T-cell (primary cell): ENCODE measurements at places on chromosomes 13 and 19. TPM values are rescaled to one million over a fixed set of nuclear protein-coding genes. Genes with fewer than 3 reads are reported as not detected.

- no peak for DNase-seq
Measured at GRCh38 chr13:35769812-35770211, 293.3 kb upstream of the MAB21L1 start.

DNA sequence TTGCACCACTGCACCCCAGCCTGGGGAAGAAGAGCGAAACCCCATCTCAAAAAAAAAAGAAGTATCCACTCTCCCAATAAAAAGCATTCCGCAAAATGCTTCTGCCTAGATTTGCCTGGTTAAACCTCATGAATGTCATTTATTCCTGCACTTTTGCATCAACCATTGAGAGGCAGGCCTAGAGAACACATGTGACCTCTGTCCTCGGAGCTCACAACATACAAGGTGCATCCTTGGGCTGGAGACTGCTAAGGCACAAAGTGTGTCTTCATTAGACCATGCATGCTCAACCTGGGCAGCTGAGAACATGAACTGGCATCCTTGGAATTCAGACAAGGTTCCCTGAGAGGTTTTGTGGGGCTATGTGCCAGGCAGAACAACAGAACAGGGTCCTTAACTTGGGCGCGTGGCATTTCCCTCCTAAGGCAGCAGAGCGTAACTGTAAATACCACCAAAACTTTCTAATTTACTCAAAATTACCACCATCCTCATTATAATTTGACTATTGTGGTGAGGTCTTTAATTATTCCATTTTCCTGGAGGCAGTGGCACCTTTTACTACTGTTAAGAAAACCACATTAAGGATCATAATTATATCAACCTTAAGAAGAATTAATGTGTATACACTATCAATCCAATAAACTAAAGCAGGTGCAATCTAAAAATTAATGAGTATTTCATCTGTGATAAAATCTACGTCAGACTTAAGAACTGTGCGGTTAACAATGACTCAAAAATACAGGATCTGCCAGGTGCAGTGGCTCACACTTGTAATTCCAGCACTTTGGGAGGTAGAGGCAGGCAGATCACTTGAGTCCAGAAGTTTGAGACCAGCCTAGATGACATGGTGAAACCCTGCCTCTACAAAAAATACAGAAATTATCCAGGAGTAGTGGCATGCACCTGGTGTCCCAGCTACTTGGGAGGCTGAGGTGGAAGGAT, 13.8 kb downstream of the RCBTB1 start:
- no peak for DNase-seq

GRCh38 chr13:49421391-49421790, 22.5 kb downstream of the CAB39L start:
- DNase-seq, result no peak

DNA sequence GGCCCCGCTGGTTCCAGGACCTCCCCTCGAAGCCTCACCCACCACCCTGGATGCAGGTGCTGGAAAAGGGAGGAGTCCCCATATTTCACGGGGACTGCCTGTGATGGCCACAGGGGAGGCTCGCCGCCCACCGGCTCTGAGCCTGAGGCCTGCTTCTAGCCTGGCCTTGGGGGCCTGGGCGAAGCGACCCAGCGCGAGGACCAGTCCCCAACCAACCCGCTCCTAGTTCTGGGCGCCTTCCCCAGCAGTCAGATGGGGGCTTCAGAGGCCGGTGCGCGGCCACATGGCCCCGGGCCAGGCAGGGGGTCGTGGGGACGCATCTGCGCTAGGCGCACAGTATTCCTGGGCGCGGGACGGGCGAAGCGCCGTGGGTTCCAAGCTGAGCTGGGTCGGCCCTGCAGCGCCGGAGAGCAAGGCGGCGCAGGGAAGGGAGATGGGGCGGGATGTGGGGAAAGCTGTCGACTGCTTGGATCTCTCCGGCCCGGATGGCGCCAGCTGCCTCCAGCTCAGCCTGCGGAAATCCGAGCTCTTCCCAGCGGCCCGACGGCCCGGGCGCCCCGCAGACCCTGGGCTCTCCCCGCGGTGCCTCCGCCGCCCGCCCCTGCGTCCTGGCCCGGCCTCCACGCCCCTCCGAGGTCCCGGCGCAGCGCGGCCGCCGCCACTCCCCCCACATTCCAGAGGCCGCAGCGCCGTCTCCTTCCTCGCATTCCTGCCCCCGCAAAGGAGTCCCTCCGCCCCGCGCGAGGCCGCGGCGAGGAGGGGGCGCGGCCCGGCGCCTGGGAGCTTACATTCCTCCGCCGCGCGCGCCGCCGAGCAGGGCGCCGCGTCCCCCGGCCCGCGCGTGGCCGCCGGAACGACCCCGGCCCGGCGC, at the start of gene WTIP:
TSS of gene WTIP (plus strand) at position 788 of the 871 bp plus-strand sequence. CDS start 217 bp downstream, outside the sequence.
- DNase-seq, result no peak

- no peak for DNase-seq
Measured at GRCh38 chr13:36919171-36919832, 736 bp downstream of the SMAD9 start.

DNA sequence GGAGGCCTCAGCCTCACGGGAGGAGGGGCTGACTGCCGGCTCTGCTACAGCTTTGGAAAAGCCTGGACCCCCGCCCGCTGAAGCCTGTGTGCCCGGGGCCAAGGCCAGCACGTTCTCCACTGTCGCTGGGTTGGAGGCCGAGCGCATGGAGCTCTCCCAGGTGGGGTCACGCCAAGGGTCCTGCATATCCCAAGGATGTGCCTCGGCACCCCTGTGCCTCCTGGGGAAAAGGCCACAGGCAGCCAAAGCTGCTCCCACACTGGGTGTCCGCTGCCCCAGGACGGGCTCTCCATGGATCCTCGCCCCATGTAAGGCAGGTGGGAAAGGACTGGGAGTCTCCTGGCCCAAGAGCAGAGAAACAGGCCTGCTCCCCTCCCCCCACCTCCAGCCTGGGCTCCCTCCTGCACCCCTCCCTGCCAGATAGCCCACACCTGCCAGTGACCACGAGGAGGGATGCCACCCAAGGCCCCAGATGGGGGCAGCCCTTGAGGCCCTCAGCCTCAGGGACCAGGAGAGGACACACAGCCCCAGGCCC, 64.0 kb downstream of the MLLT1 start:
- DNase-seq, result no peak

DNA sequence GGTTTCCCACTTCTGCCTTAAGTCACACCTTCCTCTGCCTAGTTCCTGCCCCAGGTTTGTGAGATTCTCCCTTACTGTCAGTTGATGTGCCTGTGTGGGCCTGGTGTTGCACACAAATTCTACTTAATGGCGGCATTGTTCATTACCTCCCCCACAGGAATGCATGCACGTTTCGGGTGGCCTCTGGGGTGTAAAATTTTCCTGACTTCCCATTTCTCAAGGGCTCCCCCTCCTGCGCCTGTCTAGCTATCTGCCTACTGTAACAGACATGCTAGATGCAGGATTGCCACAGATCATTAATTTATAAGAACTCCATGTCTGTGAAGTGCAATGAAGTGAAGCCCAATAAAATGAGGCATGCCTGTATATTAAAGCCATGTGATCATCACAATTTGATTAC, 1466.3 kb downstream of the PCDH9 start:
- no peak for DNase-seq

- no peak for DNase-seq
Measured at GRCh38 chr19:3054265-3054971, 7.9 kb downstream of the TLE5 start.

DNA sequence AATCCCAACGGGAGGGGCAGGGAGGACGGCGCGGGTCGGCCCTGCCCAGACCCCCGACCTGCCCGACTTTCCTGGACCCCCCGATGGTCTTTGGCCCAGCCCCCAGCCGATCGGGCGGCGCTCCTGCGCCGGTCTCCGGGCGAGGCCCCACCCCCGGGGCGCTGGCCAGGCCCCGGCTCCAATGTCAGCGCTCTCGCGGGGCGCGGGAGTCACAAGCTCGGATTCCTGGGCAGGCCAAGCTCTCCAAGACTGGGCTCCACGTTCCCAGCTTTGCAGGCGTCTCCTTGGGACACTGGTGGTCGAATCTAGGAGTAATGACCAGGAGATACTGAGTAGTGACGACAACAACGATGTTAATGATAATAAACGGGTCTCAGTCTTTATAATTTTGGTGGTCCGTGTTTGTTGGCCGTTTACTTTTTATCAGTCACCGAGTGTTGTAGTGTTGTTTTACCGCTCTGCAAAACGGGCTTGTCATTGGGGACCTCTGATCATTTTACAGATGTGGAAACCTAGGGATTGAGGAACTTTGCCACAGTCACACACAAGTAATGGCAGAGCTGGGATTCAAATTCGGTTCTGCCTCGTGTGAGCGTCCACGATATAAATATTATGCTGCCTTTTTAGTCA, 545 bp downstream of the RAD23A start:
- DNase-seq, result no peak

DNA sequence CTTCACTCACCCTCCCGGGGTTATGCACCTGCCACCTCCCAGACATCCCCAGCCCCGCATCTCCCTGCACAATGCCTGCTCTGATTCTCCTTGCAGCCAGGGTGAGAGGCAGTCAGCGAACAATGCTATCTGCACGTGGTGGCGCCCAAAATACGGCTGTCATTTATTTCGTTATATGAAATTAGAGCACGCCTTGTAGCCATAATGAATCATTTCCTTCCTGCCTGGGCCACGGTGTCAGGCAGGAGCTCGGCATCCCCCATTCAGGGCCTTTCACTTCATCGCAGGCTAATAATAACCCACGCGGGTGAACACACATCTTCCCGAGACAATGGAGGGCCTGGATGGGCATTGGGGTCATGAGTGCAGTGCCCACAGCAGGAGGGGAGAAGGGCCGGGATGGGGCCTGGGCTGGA, 143.8 kb upstream of the ZNF507 start:
- DNase-seq, result no peak

DNA sequence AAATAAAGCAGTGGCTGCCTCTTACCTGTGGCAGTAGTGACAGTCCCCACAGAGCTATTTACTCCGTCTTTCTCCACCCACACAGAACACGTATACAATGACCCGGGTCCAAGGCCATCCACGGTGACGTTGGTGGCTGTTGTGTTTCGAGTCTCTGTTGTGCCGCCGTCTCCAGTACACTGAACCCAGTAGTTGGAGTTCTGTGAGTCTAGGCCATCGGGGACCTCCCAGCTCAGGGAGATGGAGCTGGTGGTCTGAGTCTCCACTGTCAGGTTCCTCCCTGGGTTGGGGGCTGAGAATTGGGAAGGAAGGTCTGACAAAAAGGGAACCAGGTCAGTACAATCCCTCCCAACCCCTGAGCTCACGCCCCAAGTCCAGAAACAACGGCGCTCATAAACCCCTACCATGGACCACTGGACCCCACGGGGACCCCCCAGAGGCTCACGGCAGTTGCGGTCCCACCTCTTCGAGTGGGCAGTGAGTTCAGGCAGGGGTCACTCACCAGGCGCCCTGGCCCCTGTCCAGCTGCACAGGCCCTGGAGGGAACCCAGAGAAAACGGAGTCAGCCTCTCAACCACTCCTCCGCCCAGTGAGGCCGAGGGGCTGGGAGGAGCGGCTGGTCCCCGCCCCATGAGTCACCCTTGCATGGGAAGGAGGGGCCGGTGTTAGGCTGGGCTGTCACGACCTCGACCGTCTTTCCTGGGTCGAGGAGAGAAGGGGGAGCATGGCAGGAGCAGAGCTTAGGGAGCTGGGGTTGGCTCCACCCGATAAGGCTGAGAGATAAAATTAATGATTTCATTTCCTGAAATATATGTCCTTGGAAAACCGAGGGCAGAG, 2.4 kb downstream of the PTPRH start:
- DNase-seq, result no peak

GRCh38 chr13:77016888-77017623, 9.9 kb downstream of the FBXL3 start:
- DNase-seq, result no peak

DNA sequence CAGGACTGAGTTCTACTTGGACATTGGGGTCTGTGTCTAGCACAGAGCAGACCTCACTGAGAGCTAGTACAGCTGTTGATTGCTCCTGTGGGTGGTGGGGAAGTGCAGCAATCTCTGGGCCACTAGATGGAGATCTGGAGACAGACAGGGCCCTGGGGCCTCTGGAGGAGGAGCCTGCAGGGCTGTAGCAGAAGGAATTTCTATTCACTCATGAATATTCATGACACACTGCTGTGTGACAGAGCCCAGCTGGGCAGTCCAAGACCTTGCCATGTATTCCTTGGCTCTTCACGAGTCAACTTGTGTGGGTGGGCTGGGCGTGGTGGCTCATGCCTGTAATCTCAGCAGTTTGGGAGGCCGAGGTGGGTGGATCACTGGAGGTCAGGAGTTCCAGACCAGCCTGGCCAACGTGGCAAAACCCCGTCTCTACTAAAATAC, 37.5 kb downstream of the SUGP2 start:
- no peak for DNase-seq

DNA sequence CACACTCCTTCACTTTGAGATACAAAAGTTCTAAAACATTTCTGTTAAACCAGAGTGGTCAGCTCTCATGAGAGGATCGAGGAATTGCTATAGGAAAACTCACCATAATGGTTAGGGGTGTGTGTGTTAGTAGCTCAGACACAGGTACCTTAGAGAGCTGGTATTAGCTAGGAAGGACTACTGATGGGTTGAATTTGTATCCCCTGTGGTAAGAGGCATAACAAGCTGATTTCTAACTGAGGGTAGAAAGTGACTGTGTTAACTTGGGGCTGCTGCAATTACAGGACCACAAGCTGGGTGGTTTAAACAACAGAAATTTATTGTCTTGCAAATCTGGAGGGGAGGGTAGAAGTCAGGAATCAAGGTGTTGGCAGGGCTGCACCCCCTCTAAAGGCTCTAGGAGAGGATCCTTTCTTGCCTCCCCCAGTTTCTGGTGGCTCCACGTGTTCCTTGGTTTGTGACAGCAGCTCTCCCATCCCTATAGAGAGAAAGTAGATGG, 17.4 kb downstream of the LEUTX start:
- DNase-seq, result no peak

GRCh38 chr19:47537493-47537892, 22.6 kb upstream of the NAPA start:
- DNase-seq, result no peak

- DNase-seq, result no peak
Measured at GRCh38 chr19:41500443-41500842, 57.5 kb downstream of the ERICH4 start.

- DNase-seq, result no peak
Measured at GRCh38 chr19:1488282-1488601, 1.9 kb downstream of the PCSK4 start.

- no peak for DNase-seq
Measured at GRCh38 chr19:29326351-29326750, 113.4 kb upstream of the UQCRFS1 start.

The SYCN gene
- total RNA-seq, result not detected

The ZNF324B gene
- total RNA-seq, result 17.2 TPM

The SPTBN4 gene
- total RNA-seq, result 0.53 TPM

The C19orf85 gene
- not detected for total RNA-seq

The ZNF850 gene
- total RNA-seq, result 1.5 TPM

The IL12RB1 gene
- total RNA-seq, result 26.3 TPM

The EBI3 gene
- total RNA-seq, result 0.38 TPM

The SIGLEC10 gene
- 0.90 TPM for total RNA-seq

The ZNF443 gene
- 5.3 TPM for total RNA-seq
